ENCODE measurements at places on chromosomes 2 and 18. TPM values are rescaled to one million over a fixed set of nuclear protein-coding genes. Genes with fewer than 3 reads are reported as not detected.

DNA sequence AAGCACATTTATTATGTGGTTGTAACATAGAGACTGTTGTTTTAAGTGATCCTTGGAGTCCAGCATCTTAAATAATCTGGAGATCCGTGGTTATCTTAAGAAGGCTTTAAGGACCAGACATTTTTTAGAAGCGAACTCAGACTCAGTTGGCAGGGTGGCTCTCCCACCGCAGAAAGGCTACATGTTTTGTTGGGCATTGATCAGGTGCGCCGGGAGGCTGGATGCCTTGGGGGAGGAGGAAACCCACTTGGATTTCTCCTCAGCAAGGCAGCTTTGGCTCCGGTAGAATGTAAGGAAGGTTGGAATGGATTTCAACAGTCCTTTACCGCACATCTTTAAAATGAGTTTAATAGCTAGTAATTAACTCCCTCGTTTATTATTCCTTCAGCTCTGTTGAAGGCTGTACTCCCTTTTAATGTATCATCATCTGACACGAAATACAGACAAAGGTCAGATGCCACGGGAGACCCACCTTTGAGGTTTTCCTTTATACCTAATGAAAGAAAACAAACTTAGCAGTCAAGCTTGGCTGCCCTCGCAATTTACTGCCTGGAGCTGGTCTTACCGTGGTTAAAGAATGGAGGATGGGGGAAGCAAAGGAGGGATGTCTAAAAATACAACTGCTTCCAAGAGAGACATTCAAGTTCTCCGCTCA lies 1.2 kb downstream of the TMEM200C start:
- DNase-seq = no peak

DNA sequence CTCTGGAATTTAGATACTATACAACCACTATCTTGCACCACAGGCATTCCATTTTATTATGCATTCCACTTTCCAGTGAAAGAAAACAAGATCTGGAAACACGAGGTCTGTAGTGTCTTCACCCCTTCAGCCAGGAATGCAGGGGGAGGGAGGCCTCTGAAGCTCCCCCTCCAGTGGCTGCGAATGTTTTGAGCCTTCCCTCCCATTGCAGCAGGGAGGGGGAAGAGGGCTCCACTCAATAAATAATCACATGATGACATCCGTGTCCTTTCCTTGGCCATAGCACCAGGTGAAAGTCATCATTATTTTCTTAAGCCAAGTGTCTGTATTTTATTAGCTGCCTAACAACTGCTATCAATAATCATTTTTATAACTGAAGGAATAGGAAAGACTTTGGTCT lies 38.6 kb downstream of the ALPK2 start:
- DNase-seq = no peak

DNA sequence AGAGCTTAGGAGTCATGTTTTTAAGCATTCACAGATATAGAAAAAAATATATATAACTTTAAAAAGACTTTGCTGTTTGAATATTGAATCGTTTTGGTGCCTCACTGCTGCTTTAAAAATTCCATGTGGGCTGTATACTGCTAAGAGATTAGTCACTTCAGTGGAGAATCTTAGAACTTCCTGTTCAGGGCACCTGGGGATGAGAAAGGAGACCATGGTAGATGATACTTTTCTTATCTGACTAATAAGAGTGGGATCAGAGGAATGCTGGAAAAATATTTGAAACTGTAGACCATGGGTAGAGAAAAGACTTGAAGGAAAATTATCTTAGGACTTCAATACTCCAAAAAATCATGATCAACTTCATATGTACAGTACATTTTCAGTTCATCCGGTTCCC lies 442.2 kb upstream of the SETBP1 start:
- DNase-seq = no peak

DNA sequence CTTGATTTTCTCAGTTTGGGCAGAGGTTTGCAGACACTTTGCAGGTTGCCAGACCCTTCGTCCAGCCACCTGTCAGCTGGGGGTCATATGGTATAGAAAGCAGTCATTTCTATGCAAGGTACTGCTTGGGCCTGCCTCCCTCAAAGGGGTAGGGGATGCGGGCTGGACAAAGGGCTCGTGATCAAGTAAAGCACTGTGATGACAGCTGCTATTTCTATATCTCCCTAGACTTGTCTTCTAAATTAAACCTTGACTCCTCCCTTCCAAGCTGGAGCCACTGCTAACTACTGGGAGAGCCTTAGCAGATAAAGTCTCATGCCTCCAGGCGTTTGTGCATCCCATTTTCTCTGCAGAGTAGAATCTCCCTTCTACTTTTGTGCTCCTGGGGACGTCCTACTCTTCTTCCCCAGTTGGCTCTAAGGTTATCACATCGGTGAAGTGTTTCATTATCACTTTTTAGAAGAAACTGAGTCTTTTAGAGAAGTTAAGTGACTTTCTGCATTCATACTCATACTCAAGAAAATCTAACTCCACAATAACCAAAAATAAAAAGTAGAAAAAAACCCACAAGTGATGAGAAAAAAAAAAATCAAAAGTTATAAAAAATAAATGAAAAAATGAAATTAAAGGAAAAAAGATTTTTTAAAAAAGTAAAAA lies 710 bp upstream of the XRCC5 start:
- DNase-seq = no peak

- no peak for DNase-seq
Measured at GRCh38 chr2:84424152-84424551, 34.9 kb downstream of the SUCLG1 start.

- no peak for DNase-seq
Measured at GRCh38 chr2:212441141-212441540, 97.5 kb downstream of the ERBB4 start.

- DNase-seq = no peak
Measured at GRCh38 chr2:111975053-111975552, 76.7 kb downstream of the MERTK start.

GRCh38 chr2:216131175-216131926 lies 22.2 kb downstream of the XRCC5 start:
- no peak for DNase-seq

DNA sequence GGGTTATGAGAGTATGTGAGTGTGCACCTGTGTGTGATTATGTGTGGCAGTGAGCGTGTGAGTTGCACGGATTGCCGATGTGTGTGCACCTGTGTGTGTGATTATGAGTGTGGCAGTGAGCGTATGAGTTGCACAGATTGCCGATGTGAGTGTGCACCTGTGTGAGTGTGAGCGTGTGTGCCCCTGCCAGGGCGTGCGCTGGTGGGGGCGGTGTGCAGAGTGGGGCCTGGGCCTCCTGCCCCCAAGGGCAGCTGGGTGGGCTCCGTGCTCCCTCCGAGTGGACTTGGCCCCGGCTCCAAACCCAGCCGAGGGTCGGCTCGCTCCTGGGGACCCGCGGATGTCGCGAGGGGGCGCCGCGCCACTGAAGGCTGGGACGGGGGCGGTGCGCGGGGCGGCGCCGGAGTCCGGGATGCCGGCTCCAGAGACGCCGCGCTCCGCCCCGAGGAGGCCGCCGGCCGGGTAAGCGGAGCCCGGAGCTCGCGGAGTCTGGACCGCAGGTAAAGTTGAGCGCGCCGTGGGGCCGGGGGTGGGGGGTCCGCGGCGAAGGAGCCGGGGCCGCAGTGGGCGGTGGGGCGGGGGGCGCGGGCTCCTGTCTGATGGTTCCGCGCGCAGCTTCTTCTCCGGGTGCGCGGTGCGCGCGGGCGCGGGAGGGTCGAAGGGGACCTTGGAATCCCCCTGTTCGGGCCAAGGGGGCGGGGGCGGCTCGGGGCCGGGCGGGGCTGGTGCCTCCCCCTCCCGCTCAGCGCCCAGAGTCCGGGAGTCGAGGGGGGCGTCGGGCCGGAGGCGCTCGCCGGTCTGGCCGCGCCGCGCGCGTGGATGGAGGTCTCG lies at the start of gene KCNG2:
KCNG2 (plus strand) TSS at position 421 of the 828 bp plus-strand sequence. CDS start 65,730 bp downstream, outside the sequence.
- no peak for DNase-seq

GRCh38 chr2:45980161-45980865 lies 316.9 kb upstream of the EPAS1 start:
- DNase-seq = no peak

- peak; percentile 50 for DNase-seq
Measured at GRCh38 chr18:75211953-75212750, 1.6 kb downstream of the TSHZ1 start.

- DNase-seq = no peak
Measured at GRCh38 chr2:226048611-226049010, 649.1 kb downstream of the NYAP2 start.

GRCh38 chr2:88859461-88859860 lies 168.0 kb downstream of the RPIA start:
- no peak for DNase-seq

DNA sequence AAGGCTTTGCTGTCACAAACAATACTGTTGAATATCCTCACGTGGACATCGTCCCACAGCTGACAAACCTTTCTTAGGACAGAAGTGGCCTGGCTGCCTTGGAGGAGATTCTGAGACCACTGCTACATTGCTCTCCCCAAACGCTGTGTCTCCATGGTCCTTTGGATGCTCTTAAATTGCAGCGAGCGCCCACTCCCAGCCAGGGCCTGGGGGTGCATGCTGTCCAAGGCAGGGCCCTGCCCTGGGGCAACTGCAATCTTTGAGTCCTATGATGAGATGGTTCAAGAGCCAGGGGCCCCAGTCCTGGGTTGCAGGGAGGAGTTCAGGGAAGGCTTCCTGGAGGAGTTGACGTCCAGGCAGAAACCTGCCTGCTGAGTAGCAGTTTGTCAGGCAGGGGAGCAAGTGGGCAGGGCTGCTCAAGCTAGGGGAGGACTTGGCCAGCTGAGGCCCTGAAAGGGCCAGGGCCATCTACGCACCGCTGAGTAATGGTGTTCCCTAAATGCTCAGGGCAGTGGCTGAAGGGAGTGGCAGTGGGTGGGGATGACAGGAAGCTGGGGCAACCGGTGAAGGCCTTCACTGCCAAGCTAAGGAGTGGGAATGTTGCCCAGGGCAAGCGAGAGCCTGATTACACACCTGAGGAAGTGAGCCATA lies 10.8 kb upstream of the SDC1 start:
- no peak for DNase-seq

DNA sequence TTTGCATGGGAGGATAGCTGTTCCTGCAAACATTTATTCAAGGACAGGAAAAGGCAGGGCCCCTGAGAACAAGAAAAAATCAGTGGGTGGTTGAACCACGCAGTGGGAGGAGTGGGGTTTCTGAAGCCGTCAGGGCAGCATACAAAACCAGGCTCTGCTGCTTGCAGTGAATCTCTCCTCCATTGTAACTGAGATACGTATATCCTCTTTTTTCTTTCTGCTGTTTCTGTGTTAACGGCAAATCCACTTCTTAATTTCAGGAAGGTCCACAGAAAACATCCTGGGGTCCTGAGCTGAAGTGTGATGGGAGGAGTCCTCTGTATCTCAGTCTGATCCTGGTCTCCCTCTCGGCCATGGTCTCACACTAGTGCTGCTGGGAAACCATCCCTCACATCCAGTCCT lies 27.2 kb upstream of the KCNF1 start:
- no peak for DNase-seq

GRCh38 chr2:29226375-29226774 lies 111.2 kb downstream of the CLIP4 start:
- no peak for DNase-seq

DNA sequence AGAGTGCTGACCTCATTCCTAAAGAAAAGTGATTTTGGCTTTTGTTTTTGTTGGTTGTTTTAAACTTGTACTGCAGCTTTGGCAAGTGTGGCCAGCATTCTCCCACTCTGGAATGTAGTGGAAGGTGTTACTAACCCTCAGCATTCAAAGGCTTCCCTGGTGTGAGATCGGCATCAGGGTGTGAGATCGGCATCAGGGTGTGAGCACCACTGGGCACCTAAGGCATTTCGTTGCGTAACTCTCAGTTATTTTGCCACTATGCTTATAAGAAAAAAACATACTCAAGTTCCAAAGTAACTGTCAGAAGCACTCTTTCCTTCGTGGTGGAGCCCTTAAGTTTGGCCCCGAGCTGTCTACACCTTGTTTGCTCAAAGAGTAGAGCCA lies 1.7 kb downstream of the CYBRD1 start:
- DNase-seq = no peak

- DNase-seq = no peak
Measured at GRCh38 chr2:181440344-181440743, 16.8 kb upstream of the ITGA4 start.

GRCh38 chr2:8786463-8786862 lies 51.0 kb downstream of the KIDINS220 start:
- DNase-seq = no peak

GRCh38 chr18:30787410-30787809 lies 255.1 kb downstream of the DSC3 start:
- DNase-seq = no peak

GRCh38 chr2:7725850-7726242 lies 808.6 kb downstream of the RNF144A start:
- no peak for DNase-seq

- no peak for DNase-seq
Measured at GRCh38 chr2:8403876-8404275, 278.0 kb upstream of the ID2 start.

GRCh38 chr2:66318009-66318561 lies 116.8 kb upstream of the MEIS1 start:
- DNase-seq = no peak

GRCh38 chr2:218271487-218271797 lies 1.1 kb downstream of the PNKD start:
- no peak for DNase-seq

GRCh38 chr2:25838152-25838756 lies 40.0 kb downstream of the ASXL2 start:
- no peak for DNase-seq

GRCh38 chr18:4040391-4041092 lies 414.6 kb downstream of the DLGAP1 start:
- no peak for DNase-seq

DNA sequence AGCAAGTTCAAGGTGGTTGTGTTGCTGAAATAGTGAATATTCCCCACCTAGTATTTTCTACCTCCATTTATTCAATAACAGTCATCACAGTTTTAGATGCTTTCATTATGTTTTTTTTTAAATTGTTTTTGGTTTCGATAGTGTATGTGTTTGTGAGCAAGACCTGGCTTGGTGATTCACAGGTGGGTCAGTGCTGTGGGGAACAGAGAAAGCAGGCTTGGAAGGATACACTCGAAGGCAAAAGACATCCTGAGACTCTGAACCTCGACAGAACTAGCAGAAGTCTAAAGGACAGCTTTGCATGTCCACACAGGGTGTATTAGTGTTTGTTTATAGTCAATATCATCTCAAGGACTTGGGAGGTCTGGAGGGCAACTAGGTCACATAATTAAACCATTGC lies 551.5 kb downstream of the RIT2 start:
- DNase-seq = no peak

GRCh38 chr2:142285480-142285879 lies 154.7 kb upstream of the LRP1B start:
- DNase-seq = no peak

SLC40A1 gene
- 44.0 TPM for total RNA-seq

DTNA gene
- total RNA-seq = 167 TPM

CD8A gene
- total RNA-seq = 0.63 TPM

NR4A2 gene
- total RNA-seq = 0.88 TPM

CTAGE1 gene
- total RNA-seq = not detected

CTNNA2 gene
- total RNA-seq = not detected

RAMP1 gene
- 168 TPM for total RNA-seq

NT5C1B gene
- total RNA-seq = not detected

VAMP5 gene
- 47.3 TPM for total RNA-seq

COLEC12 gene
- total RNA-seq = 7.3 TPM

SESTD1 gene
- 33.7 TPM for total RNA-seq

PLGLB2 gene
- 1.3 TPM for total RNA-seq

OXER1 gene
- 0.36 TPM for total RNA-seq

REEP1 gene
- 30.2 TPM for total RNA-seq
